HuH-7.5 (cell line): ENCODE measurements at places on chromosomes 13 and 19.
A peak's percentile ranks its signal among the peaks of the same experiment; 100 is the strongest.

GRCh38 chr13:103803349-103803748, 737.1 kb upstream of the SLC10A2 start:
- no peak for DNase-seq

DNA sequence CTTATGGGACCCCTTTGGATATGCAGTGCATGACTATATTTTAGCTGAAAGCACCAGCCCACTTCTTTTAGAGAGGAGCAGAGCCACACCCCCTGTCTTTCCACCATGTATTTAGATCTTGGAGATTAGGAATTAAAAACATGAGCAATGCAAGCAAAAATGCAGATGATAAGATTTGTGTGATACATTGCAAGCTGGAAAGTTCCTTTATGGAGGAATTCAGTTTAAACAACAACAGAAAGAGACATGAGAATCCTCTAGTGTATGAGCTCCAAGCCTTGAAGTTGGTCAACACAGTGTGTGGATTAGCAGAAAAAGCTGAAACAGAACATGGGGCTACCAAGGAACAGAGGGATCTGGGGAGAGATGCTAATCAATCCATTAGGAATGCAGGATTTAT, 529.8 kb upstream of the NBEA start:
- DNase-seq: no peak

- DNase-seq: no peak
Observed at GRCh38 chr19:5941673-5942072, 27.6 kb downstream of the CAPS start.

DNA sequence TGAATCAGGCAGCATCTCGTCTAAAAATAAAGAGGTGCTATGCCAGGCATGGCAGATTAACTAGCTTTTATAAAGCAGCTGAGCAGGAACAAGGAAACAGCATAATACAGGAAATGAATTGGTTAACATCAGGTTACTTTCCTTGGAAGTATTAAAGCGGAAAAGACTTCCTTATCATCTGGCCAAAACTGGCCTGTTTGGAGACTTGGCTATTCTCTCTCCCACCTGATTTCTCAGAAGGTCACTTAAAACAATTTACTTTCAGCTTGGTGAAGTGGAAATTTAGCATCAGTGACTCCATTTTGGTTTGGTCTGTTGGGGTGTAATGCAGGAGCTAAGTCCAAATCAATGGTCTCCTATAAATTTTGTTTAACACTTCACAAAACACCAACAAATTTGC, 191.6 kb downstream of the NUFIP1 start:
- DNase-seq: no peak

DNA sequence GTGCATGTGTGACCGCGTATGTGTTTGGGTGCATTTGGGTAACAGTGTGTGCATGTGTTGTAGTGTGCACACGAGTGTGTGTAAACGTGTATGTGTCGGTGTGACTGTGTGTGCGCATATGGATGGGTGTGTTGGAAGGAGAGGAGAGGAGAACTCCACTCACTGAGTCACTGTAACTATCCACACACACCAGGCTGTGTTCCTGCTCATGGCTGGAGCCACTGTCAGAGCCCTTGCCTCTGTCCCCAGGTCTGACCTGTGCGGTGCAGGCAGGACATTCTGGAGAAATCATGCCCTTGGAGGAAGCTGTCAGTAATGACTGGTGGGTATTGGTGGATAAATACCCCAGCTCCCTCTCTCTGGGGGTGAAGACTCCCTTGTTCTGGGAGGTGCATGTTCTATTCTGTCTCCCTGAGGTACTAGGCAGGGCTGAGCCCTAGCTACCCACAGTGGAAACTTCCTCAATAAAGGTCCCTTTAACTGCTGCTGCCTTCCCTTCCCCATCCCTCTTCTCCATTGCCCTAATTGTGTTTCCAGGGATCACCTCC, 48.4 kb downstream of the CYP4F22 start:
- no peak for DNase-seq

DNA sequence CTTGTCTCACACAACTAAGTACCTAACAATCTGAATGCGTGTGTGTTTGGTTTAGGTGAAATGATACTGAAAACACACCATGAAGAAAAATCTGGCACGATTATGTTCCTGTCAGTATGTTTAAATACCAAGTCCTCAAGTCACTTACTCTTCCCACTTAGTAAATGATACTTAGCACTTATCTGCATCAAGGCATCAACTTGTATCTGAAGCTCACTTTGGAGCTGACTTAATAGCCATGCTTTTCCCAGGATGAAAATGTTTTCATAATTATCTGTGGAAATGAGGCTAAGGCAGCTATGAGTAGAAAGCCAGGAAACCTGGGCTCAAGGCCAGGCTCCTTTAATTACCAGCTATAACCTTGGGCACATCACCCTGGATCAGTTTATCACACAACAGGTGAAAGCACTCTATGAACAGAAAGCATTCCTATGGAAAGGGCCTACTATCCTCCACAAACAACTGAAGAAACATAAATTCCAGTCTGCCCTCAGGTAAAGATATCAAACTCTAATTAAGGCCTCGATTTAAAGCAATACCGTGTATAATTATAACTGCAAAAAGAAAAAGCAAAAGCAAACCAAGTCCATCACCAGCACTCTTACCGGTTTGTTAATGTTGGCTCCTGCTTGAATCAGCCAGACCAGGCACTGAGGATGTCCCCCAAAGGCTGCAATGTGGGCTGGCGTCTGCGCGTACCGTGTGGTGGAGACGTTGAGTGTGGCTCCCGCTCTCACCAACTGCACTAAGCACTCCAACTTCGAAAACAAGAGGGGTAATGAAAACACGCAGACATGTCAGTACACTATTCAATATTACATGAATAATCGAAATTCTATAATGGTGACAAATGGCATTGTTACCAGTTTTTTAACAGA, 4.6 kb downstream of the ANKRD10 start:
- DNase-seq: no peak

GRCh38 chr13:23790577-23791170, 98.5 kb downstream of the MIPEP start:
- no peak for DNase-seq

- no peak for DNase-seq
Observed at GRCh38 chr19:14177496-14178074, 28.4 kb downstream of the ADGRL1 start.

DNA sequence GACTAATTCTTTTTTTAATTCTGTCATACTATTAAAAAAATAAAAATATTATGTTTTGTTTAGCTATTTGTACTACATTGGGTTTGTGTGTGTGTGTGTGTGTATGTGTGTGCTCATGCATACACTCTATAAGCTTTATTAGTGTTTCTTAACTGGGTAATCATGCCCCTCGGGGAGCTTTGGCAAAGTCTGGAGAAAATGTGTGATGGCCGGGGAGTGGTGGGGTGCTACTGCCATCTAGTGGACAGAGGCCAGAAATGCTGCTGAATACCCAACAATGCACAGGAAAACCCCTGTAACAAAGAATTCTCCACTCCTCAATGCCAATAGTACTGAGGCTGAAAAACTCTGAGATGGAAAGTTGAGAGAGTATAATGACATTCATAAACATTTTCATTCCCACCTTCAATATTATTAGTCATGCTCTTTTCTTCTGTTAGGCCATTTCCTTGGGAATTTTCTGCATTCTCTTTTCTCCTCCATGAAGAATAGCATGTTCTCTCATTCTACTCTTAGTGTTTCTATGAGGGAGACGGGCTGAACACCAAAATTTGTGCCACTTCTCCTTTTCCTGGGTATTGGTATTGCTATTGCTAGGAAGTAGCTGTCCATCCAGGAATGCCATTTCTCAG, 157.3 kb downstream of the DNAJC3 start:
- DNase-seq: peak; percentile 4

DNA sequence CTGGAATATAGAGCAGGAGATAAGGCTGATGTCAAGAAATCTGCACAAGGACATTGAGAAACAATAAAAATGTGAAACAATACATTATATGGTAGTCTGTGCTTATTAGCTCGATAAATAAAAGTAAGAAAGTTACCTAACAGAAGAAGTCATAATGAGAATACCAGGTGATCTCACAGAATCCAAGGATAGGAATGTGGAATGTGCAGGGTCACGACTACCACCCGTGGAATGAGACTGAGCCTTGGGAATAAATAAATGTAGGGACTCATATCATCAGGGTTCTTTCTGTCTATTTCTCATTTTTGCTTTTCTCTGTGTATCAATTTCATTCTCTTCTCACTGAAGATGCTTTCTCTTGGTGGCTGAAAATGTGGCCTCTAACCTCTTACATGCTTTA, 26.0 kb upstream of the KBTBD7 start:
- DNase-seq: no peak

GRCh38 chr19:5631567-5632240, 8.8 kb downstream of the SAFB start:
- no peak for DNase-seq

DNA sequence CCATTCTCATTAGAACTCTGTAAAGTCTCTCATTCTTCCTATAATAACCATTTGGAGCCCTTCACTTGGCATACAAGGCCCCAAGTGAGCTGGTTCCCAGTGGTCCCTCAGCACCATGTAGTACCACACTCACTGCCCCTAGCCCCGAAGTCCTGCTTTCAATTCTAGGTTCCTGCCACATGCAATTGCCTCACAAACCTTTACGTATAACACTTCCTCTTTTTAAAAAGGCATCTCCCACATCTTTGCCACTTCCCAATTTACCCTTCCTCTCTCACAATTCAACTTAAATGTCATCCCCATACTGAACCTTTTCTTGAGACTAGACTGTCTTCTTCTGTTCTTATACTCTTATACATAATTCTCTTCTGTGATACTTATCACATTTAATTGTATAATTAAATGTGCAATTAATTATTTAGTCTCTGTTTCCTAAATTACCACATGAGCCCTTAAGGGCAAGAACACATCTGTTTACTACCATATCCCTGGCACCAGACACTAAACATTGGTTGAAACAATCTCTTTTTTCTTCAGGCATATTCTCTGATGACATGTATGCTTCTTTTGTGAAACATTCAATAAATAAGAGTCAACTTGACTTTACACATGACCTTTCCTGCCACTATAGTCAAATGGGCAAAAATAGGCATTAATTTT, 304.0 kb downstream of the SPRY2 start:
- no peak for DNase-seq

DNA sequence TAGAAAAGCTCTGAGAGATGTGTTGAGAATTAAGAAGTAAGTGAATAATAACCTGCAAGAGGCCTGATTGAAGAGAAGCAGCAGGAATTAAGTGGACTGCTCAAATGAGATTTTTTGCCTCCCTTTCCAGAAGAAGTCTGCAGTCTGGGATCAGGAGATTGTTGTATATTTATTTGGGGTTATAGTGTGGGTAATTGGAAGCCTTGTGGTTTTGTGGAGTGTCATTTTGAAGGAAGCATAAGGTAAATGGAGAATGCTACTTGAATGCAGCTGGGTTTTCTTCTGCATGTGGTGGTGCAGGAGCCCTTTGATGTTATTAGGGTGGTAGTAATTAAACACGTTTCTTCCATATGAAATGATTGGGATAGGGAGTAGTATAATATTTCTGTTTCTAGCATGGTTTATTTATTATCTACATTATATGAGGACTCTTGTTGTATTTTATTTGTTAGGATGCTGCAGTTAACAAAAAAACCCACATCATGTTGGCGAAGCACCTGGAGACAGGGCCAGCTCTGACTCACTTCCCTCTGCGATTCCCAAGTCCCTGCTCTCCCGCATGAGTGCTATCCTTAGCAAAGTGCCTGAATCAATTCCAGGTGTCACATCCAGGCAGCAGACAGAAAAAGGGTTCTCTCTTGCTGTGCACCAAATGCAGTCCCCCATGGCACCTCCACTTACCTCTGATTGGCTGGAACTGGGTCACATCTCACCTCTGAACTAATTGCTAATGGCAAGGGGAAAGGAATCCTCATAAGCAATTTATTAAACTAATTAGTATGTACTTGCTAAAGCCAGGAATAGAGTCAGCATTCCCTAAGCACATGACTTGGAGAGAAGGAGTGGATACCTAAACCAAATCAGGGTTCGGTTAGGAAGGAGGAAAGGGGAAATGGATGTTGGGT, 54.8 kb downstream of the DGKH start:
- no peak for DNase-seq
